ENCODE measurements at places on chromosomes 1 and 21.

DNA sequence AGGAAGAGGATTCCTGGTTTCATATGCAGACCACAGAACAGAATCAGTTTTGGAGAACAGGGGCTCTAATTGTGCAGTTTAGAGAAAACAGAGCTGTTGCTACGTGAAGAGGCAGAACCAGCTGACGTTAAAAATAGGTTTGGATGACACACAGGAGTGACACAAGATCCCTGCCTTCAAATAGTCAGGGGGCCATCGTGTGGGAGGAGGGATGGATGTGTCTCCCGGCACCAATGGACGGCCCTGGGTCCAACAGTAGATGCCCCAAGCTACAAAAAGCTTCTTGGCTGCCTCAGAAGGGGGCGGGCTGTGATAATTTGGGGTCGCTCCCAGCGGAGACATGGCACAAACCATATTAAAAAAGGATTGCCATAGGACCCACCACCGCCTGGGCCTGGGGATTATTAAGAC, 87.8 kb downstream of the MRPL37 start:
- DNase-seq, result no peak

- no peak for DNase-seq
Measured at GRCh38 chr1:239995281-239995680, 96.4 kb upstream of the FMN2 start.

DNA sequence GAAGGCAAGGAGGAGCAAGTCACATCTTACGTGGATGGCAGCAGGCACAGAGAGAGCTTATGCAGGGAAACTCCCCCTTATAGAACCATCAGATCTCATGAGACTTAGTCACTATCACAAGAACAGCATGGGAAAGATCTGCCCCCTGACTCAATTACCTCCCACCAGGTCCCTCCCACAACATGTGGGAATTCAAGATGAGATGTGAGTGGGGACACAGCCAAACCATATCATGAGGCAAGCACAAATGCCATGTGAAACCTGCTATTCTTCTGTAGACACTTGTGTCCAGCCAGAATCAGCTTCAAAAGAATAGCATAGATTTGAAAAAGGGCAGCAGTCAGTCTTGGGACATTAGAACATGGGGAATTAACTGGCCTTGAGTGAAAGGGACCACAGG, 32.2 kb upstream of the UBE2U start:
- DNase-seq, result no peak

DNA sequence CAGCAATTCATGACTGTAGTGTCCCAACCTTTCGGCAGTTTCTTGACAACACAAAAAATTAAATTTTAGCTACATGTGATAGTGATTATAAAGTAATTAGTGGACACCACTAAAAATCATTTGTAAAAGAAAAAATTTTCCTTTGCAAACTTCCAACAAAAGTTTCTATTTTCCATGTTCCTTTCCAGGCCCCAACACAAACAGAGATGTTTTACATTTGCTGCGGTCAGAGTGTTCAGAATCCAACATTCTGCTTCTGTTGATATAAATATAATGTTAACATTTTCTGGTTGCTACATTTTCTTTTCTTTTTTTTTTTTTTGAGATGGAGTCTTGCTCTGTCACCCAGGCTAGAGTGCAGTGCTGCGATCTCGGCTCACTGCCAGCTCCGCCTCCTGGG, 54.9 kb upstream of the WLS start:
- no peak for DNase-seq

DNA sequence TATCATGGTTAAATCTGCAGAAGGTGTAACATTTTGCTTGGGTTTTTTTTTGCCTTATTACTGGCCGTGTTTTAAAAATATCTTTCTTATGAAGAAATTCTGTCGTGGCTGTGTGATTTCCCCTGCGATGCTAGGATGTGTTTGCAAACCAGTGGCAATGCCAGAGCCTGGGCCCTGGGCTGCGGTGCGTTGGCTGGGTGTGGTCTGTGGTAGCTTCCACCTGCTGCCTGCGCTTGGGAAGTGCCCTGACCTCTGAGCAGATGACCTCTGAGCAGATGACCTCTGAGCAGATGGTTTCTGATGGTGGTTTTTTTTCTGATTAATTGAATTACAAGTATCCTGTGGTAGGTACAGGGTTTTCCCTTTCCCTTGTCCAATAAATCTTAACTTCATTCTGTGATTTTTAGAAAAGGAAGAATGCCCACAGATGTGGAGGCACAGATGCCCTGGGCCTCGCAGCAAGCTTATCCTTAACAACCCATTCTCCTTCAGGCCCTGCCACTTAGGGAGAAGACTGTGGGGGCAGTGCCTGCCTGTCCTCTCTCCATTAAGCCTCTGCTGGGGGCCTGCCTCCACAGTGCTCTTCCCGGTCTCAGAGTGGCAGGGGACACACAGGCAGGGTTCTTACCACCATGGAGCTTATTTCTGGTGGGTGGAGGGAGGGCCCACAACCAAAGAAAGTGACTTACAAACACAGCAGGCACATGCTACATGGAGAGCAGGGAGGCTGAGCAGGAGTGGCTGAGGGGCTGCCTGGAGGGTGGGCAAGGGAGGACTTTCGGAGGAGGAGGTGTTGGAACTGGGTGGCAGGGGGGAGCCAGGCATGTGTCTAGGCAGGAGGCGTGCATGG, 81.7 kb downstream of the PCBP3 start:
- no peak for DNase-seq

- no peak for DNase-seq
Measured at GRCh38 chr21:29261555-29262540, 36.9 kb upstream of the BACH1 start.

GRCh38 chr1:115356356-115356755, 18.3 kb upstream of the NGF start:
- DNase-seq, result no peak

DNA sequence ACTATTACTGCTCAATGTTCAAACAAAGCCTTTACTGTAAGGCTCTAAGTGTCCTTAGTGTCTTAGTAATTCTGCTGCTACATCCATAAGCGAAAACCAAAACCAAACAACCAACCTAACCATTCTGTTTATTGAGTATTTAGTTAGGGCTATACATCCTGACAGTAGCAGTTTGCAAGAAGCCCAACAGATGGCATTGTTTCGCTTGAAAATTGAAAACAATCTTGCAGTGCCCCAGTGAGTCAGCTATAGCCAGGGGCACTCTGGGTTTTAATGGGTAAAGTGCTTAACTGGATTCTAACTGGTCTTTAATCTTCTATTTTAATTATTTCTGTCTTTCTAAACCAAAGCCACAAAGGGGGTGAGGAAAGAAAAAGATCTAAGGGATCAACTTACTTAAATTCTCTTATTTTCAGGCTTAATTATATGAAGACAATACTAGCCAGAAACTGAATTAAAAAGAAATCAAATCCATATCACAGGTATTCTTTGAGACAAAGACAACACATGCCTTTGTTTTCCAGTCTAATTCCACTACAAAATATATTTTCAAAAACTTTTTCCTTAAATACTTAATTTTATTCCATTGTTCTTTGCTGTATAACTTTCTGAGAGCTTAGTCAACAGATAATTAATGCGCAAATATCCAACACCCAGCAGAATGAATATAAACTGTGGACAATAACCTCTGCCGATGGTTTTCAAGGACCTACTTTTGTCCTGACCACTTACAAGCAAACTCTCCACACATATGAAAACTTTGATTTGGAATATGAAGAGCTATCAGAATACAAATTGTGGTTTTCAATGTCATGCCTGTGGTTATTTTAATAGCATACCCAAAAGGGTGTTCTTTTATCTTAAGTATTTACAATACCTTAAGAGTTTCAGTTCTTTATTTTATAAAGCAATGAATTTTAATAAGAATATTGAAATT, 15.2 kb downstream of the POGZ start:
- no peak for DNase-seq

DNA sequence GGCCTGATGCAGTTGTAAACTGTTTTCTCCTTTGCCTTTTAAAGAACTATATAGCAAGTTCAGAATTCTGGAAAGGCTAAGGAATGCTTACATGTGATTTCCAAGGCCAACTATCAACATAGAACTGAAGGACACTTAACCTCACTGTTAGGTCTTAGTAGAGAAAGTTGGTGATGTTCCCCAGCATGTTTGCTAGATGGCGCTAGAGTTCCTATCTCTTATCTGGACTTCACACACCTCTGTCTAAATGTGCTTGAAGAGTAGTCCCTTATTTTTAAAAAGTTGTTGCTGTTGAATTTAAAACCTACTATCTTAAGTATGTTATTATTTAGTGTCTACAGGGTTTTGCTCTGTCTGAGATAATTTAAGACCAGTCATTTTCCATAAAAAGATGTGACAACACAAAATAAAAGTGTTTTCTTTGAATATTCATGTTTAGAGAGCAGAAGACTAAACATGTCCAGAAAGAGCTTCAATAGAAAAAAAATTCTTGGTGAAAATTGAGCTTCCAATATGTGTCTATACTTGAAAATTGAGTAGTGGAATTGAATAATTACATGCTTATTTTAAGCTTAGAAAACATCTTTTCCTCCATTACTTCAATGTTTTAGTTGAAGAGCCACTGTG, 237.3 kb downstream of the S1PR1 start:
- DNase-seq, result no peak

GRCh38 chr1:165344736-165345135, 11.8 kb downstream of the LMX1A start:
- no peak for DNase-seq

DNA sequence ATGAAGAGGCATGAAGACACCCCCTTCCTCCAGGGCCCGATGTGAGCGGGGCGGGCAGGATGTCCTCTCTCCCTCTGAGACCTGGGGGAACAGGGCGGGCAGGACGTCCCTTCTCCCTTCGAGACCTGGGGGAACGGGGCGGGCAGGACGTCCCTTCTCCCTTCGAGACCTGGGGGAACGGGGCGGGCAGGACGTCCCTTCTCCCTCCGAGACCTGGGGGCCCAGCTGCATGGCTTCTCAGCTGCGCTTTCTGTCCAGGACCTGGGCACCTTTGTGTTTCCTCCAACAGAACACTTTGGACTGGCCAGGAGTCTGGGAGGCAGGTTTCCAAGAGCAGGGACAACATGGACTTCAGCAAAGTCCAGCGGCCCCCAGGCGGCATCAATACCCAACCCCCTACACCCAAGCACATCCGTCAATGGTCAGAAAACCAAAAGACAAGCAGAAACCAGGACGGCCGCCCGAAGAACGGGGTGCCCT, 30.8 kb upstream of the ADARB1 start:
- no peak for DNase-seq

DNA sequence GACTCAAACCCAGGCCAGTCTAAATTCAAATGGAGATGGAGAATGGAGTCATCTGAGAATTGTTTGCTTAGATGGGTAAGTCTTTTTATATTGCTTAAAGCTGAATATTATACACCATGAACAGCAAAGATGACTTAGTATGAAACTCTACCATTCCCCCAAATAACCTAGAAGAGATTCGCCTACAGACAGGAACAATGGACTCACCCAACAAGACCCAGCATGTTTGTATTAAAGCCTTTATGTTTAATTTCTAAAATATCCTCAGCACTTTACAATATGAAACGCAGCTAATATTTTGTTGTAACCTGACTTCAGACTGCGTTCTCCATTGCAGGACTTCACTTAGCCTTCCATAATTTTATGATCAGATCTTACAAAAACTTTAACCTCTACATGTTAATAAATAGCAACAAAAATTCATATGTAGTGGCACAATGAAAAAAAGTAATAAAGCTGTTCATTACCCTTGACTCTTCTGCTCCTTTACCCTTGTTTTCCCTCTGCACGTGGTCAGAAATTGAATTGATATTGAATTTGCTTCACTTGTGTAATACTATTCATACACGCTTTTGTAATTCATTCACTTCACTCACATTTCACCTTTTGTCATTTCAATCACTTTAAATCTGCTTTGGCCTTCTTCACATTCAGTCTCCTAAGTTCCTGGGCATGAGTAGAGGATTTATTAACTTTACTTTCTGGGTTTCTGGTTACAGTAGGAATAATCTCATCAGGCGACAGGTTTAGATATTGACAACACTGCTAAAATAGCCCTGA, 177.3 kb upstream of the PTBP2 start:
- DNase-seq, result no peak

DNA sequence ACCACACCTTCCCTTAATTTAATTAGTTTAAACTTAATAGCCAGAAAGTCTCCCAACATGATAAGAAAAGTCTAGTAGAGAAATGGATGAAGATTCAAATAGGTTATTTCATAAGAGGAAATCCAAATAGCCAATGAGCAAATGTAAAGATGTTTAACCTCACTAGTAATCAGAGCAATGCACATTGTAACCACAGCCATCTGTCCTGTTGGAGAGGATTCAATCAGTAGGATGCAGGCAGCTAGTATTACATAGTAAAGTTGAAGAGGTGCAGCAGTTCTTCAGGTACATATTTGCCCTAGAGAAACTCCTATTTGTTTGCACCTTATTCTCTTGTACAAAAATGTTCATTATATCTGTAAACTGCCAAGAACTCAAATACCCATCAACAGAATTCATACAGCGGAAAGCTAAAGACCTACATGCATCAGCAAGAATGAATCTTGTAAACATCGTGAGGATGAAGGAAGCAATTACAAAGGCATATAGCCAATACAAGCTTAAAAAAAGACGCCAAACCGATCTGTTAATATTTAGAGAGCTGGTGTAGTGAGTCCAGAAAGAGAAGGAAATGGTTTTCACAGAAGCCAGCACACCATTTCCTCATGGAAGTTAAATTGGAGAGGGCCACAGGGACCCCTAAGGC, 27.9 kb downstream of the DIP2A start:
- no peak for DNase-seq

GRCh38 chr1:39387452-39387851, 104.0 kb upstream of the BMP8A start:
- no peak for DNase-seq

DNA sequence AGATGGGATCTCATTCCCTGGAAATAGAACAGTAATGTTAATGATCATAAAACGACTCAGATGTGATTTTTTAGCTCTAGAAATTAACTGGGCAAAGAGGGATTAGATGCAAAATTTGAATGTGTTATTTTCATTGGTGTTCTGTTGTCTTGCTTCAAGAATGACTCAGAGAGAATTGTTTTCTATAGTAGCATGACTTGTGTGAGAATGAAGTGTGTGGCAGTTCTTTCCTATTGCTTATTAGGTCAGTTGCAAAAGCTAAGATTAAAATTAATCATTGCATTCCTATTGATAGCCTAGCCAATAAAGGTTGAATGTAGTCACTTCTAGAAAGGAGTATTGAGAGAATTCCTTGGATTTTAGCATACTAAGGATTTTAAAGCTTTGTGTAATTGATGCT, 22.9 kb downstream of the SPEN start:
- DNase-seq, result no peak

DNA sequence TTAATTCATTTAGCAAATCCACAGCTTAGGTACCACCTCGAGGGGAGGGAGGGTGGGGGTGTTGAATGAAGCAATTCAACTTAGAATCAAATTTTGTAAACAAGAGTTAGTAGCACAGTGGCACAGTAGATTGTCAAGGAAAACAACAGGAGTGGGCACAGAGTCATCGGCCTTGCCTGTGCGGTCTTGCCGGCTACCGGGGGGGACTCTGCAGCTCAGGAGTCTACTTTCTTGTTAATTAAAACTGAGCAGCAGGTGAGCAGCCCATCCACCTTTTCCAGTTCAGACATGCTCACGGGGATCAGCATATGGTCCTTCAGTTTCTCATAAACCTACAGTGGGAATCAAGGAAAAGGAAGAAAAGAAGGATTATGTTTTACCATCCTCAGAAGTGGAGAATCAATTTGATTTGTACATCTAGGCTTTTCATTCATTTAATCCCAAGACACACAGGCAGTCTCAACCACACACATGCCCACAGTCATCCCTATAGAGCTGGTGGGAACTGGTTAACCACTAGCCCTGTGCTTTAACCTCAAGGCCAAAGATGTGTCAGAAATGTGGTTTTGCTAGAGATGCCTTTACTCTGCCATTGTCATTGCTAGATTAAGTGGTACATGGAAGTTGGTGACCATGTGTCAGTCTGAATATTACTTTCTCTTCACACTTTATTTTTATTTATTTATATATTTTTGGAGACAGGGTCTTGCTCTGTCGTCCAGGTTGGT, 45.0 kb upstream of the BCL10 start:
- DNase-seq, result no peak
